ENCODE measurements at places on chromosomes 7 and 10.

GRCh38 chr7:130356876-130357611 lies 12.4 kb downstream of the CPA5 start:
- no peak for DNase-seq

- no peak for DNase-seq
Observed at GRCh38 chr7:26777385-26777784, 87.0 kb downstream of the SKAP2 start.

DNA sequence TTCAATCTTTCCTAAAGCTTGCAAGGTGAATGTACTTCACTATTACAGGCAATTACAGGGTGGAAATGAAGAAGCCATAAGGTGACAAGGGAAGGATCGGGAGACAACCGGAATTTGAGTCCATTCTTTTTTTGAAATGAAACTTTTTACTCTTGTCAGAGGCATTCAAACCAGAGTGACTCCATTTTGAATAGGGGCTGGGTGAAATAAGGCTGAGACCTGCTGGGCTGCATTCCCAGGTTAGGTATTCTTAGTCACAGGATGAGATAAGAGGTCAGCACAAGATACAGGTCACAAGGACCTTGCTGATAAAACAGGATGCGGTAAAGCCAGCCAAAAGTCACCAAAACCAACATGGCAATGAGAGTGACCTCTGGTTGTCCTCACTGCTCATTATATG lies 363.3 kb downstream of the TYW1 start:
- DNase-seq, result no peak

DNA sequence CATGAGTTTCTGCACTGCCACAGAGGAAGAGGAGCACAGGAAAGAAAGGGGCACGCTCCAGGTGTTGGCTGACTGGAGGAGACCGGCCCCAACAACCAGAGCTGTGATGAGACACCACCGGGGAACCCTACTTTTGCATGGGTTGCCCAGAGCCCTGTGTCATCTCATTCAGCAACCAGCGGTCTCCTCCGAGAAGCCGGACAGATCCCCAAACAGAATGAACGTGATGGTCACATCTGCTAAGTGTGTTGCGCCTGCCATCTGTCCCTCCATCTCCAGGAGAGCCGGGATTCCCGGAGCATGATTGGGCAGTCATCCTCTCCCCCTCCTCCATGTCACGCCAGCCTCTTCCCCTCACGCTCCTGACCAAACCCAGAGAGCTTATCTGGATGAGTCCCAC lies 22.9 kb downstream of the PARP12 start:
- no peak for DNase-seq

GRCh38 chr10:106997721-106998120 lies 166.8 kb downstream of the SORCS1 start:
- DNase-seq, result no peak

DNA sequence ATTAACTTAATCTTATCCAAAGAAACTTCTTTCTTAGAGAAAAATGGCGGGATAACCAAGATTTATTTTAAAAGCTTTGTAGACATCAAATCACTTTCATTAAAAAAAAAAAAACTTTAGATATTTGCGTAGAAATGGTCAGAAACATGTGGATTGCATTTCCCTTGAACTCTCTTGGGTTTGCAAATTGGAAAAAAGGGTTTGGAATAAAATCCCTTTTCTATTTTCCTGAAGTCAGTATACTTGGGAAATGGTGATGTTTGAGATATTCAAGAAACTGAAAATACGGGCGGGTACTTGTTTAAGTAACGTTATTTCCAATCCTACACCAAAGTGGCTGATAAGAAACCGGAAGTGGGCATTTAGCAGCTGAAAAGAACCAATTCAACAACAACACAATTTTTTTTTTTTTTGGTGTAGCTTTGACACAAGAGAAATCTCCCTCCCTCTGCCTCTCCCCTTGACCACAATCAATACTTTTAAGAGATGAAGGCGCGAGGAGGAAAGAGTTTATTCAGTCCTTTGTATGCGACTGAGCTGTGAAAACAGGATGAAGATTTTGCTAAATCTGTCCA lies 13.7 kb upstream of the GFRA1 start:
- no peak for DNase-seq

GRCh38 chr10:49319206-49319605 lies 20.2 kb downstream of the C10orf71 start:
- DNase-seq, result no peak

DNA sequence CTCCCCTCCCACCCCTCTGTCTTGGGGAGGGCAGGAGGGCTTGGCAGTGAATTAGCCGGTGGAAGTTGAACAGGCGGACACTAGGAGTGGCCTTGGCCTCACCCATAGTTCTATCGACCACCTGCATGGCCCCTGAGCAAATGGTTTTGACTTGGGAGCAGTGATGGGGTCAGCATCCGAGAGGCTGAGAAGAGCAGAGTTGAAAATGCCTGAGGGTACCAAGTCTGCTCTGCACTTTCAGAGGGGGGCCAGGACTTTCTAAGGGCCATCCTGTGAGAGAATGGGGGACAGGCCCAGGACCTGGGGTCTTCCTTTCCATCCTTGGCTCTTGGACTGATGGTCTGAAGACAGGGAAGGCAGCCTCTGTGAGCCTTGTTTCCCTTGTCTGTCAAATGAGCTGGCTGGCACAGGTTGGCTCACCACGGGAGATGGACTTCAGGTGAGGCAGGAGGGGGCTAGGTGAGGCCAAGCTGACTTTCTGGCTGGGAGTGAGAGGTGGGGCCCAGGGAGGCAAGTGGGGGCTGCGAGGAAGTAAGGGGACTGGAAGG lies 29.4 kb downstream of the CDH23 start:
- DNase-seq, result no peak

GRCh38 chr10:94292434-94293090 lies 70.2 kb downstream of the NOC3L start:
- no peak for DNase-seq

DNA sequence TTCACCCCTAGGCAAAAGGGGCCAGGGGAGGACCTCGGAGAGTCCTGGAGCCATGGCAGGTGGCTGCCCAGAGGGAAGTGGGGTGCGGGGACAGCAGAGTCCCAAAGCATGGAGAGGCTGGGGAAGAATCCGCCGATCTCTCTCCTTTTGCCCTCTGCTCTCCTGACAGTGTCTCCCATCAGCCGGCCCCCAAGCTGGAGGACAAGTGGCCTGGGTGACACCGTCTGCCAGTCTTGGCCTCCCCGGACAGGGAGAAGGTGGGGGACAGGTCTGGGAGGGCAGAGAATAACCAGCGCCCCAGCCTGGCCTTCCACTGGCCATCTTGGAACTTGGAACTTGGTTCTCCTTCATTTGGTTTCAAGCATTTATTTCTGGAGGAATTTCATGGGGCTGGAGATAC lies 77.9 kb downstream of the CAMK1D start:
- DNase-seq, result no peak
